NCI-H345 (cell line): ENCODE measurements at places on chromosomes 7 and 10.
A peak's percentile ranks its signal among the peaks of the same experiment; 100 is the strongest.

- DNase-seq, result no peak
Observed at GRCh38 chr10:33952692-33953360, 618.4 kb upstream of the NRP1 start.

DNA sequence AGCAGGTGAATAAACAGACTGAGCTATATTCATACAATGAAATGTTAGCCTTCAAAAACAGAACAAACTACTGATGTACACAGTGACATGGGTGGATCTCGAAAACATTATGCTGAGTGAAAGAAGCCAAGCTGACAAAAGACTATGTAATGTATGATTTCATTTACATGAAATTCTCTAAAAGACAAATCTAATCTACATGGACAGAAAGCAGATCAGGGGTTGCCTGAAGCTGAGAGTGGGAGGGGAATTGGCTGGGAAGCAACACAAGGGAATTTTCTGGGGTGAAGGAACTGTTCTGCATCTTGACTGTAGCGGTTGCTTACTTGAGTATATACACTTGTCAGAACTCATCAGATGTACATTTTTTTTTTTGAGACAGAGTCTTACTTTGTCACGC lies 121.7 kb upstream of the SVIL start:
- no peak for DNase-seq

DNA sequence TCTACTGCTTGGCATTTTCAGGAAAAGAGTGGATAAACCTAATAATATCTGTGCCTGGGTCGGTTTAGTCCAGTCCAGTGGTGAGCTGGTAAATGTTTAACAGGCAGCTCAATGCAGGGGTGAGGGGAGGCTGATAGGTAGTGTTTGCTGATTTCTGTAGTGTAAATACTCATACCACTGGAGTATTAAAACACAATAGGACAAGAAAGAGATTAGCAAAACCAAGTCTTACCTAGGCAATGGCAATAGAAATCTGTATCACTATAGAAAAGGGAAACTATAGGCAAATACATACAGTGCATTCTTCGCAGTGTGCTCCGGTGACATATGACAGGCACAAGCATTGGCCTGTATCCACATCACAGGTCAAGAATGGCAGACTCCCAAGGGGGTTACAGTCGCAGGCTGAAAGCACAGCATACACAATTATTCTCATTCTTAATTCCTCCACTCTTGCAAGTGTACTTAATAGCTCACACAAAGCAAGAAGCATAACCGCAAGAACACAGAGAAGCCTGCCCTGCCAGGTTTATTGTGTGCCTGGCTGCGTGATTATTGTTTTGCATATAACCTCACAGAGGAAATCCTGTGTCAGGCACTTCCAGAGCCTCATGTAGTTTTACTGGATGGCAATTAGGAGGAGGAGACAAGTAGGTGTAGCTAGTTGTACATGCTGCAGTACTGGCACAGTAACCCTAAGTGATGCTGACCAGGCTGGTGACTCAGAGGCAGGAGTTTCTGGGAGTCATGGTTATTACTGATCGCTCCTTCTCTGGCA lies 35.0 kb downstream of the LAMB4 start:
- DNase-seq, result peak; percentile 43

GRCh38 chr10:100696477-100696901 lies 48.9 kb upstream of the PAX2 start:
- no peak for DNase-seq

- DNase-seq, result no peak
Observed at GRCh38 chr10:34160595-34160994, 654.5 kb downstream of the PARD3 start.

GRCh38 chr7:132239422-132239994 lies 336.8 kb downstream of the PLXNA4 start:
- peak; percentile 58 for DNase-seq

DNA sequence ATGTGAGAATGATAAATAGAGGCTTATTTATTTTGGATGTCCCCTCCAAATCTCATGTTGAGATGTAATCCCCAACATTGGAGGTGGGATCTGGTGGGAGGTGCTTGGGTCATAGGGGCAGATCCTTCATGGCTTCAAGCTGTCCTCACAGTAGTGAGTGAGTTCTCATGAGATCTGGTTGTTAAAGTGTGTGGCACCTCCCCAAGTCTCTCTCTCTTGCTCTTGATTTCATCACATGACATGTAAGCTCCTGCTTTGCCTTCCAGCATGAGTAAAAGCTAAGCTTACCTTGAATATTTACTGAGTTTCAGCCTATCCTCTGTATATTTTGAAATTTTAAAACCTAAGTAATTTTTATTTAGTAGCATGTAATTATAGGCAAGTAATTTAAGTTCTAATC lies 444.9 kb downstream of the ARL4A start:
- no peak for DNase-seq

DNA sequence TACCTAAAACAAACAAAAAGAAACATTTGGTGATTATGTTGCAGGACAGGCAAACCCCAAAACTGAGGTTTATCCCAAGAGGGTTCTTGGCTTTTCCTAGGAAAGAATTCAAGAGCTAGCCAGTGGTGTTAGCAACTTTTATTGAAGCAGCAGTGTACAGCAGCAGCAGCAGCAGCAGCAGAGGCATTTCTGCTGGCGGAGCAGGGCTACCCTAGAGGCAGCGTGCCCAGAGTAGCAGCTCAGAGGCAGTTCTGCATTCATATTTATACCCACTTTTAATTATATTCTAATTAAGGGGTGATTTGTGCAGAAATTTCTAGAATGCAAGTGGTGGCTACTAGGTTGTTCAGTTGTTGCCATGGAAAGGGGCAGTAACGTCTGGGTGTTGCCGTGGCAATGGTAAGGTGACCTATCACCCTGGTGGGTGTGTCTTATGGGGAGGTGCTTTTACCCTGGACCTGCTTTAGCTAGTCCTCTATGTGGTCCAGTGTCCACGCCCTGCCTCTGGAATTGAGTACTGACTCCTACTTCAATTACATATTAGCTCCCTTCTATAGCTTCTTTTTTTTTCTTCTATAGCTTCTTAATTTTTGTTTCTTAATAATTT lies 53.9 kb downstream of the VCL start:
- DNase-seq, result no peak

- no peak for DNase-seq
Observed at GRCh38 chr7:127706766-127707165, 54.8 kb downstream of the SND1 start.

DNA sequence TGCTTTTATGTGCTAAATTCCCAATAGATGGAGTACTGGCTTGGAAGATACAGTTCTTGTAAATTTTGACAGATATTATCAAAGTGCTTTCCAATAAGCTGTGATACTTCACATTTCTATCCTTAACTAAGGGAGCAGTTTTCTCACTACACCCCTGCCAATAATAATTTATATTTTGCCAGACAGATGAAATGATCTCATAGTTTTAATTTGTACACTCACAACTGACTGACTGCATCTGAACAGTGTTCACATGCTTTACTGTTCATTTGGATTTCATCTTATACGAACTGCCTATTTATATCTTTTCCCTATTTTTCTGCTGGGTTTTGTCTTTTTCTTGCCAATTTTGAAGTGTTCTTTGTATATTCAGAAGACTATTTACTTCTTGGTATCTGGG lies 96.0 kb downstream of the BRAF start:
- no peak for DNase-seq

- no peak for DNase-seq
Observed at GRCh38 chr7:115300231-115300870, 378.5 kb downstream of the MDFIC start.

- no peak for DNase-seq
Observed at GRCh38 chr7:6167587-6168476, 104.6 kb downstream of the CYTH3 start.

- DNase-seq, result no peak
Observed at GRCh38 chr10:129253161-129253864, 213.7 kb upstream of the MGMT start.

DNA sequence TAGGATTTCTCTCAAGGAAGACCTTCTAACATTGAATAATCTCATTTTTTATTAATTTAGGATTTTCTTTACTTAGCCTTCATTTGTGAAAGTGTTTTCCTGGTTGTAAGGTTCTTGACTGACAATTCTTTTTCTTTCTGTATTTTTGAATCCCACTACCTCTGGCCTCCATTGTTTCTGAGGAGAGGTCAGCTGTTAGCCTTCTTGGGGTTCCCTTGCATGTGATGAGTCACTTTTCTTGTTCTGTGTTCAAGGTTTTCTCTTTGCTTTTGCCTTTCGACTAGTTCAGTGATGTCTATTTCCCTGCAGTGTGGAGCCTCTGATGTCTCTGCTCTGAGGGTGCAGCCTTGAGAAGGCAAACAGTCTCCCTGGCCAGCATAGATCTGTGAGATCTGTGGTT lies 304.1 kb upstream of the ZNF32 start:
- DNase-seq, result no peak

DNA sequence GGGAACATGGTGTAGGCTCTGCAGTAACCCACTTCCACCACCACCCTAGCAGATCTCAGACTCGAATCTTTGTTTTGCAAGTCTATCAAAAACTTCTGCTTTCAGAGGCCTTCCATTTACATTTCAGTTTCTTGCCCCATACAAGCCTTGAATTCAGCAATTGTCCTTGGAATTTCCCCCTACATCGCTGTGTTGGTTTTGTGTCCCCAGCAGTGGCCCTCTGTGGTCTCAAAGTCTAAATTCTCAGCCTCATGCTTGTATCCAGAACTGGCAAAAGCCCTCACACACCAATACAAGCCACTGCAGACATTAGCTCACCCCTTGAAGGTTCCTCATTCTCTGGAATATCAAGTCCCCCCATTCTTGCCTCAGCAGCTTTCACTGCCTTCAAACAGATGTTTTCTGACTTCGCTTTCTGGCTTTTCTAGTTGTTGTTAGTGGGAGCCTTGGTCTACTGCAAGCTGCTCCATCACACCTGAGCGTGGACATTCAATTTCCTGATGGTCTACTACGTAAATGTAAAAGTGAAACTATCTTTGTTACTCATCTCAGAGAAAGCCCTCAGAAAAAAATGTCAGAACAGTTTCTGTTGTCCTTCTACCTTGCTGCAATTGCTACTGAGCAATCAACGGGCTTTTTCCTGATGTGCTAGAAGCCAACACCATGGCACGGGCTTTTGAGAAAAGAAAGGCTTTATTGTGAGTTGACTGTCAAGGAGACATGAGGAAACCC lies 1.8 kb upstream of the NUB1 start:
- DNase-seq, result no peak

DNA sequence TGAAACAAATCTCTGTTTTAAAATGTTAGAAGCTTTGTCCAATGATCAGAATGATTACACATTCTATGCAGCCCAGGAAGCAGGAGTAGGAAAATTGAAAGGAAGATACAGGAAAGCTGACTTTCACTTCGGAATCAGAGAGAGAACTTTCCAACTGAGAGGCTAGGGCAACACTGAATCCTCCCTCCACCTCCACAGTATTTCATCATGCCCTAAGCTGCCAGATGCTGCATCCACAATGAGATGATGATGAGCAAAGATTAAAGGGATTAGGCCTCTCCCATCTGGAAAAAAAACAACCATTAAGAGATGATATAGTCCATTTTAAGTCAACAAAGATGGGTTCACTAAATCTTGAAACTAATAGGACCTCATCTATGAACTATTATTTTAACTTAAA lies 215.6 kb downstream of the GPR37 start:
- DNase-seq, result no peak
